Naive thymus-derived CD8-positive, alpha-beta T cell (primary cell): ENCODE measurements at places on chromosomes 3 and 15.

- DNase-seq, result no peak
These were observed 13.9 kb upstream of the ANPEP start for GRCh38 chr15:89828281-89829145.

DNA sequence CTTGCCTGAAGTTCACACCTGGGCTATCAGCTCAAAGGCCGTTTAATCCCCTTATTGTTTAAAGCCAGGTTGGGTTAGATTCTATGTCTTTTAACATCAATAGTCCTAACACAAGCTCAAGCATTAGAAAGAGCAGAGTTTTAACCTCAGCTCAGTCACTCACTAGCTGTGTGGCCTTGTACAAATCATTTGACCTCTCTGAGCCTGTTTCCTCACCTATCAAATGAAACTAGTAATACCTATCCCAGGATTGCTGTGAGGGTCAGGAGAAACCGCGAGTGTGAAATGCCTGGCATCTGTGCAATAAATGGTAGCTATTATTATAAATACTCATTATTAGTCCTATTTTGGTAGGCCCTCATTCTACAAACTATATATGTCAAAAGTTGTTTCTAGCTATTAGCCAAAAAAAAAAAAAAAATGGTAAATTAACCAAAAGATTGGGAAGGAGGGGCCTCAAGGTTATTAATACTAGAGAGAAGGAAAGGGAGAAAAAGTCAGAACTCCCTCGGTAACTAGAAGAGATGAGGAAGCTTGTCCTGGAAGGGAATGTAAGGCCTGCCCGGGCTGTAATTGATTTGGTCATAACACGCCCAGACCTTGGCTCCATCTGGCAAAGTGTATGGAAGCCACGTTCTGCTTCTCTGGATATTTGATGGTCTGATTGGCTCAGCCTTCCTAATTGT is 510.5 kb upstream of the PROK2 start:
- DNase-seq, result no peak

DNA sequence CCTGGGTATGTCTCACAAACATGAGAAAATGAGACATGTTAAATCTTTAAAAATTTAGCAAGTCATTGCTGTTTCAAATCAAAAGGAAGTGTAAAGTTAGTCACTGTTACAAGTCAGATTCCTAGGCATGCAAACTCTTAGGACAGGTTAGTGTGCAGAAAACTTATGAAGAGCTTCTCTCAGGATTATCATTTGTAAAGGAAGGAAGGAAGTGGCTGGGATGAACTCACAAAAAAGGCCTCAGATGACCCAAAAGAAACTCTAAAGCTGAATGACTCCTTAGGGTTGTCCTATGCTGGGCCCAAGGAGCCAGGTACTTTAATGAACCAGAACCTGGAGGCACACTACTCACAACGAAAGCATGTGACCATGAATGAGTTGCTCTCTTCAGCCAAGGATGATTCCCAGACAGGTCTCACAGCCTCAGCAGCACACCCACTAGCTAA is 25.0 kb downstream of the MSL2 start:
- no peak for DNase-seq

GRCh38 chr3:43892061-43892460 is 201.3 kb downstream of the ABHD5 start:
- no peak for DNase-seq

GRCh38 chr3:52512105-52512504 is 17.0 kb downstream of the STAB1 start:
- DNase-seq, result no peak

GRCh38 chr15:73493922-73494321 is 51.0 kb downstream of the REC114 start:
- DNase-seq, result no peak

DNA sequence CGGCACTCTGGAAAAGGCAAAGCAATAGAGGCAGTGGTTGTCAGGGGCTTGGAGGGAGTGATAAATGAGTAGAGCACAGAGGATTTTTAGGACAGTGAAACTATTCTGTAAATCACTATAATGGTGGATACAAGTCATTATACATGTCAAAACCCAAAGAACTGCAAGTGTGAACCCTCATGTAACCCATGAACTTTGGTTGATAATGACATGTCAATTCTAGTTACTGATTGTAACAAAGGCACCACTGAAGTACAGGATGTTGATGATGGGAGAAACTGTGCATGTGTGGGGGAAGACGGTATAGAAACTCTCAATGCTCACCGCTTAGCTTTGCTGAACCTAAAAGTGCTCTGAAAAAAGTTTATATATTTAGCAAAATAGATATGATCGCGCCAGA is 36.0 kb downstream of the BTLA start:
- no peak for DNase-seq

DNA sequence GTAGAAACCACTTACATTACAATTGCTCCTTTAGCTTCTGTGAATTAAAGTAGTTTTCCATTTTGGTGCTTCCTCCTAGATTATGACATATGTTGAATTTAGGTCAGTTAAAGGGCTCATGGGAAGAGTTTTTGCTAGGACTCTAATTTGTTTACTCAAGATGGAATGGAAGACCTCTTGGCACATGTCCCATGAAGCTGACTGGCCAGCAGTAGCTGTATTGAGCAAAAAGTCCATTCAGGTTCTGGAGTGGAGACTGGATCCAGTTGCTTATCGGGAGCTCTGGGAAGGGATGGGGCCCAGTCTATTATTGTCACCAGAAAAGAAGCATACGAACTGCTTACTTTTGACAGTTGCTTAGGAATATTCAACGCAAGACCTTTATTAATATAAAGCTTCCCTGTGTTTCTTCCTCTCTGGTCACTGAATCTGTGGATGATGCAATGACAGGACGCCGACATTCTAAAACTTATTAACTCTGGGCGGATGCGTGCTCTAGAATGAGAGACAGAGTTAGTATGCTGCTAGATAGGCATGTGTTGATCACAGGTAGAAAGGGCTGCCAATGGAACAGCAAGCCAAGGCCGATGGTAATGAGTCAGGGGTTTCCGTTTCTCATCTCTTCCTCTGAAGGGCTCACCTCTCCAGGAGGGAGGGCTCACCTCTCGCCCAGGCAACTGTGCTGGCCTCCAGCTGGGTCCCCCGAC is 155.8 kb downstream of the NR1D2 start:
- no peak for DNase-seq

DNA sequence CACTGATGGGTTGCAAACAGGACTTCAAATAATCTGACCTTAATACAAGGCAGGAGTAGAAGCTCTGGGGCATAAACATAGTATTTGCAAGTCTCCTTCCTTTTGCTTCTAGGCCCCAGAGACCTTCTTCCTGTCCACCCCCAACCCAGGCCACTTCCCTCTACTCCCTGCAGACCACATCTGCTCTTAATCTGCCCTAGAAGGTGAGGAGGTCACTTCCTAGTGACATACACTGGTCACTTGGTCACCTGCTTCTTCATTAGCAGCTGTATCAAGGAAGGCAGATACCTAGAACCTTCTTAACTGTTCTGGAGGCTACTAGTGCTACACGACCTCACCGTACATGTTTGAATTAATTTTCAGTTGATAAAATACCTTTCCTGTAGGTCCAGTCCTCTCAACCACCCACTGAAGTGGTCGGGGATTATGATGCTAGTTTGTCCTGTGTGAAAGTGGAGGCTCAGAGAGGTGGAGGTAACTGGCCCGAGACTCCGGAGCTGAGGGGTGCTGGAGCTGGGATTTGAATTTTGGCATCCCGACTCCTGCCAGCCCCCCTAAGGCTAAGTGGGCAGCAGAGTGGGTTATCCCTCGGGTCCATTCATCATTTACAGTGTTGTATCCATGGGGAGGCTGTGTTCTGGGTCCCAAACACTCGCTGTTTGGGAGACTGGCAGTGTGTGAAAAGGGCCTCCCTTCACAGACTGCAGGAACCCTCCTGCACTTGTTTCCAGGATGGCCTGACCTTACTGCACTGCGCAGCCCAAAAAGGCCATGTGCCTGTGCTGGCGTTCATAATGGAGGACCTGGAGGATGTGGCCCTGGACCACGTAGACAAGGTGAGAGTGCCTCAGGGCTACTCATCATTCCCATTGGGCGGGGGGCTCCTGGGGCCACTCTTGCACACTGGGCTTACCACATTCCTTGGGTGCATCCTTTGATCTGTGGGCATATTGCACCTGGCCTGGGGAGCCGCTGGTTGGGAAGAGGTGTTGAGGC is 13.9 kb downstream of the ANKDD1A start:
- no peak for DNase-seq

DNA sequence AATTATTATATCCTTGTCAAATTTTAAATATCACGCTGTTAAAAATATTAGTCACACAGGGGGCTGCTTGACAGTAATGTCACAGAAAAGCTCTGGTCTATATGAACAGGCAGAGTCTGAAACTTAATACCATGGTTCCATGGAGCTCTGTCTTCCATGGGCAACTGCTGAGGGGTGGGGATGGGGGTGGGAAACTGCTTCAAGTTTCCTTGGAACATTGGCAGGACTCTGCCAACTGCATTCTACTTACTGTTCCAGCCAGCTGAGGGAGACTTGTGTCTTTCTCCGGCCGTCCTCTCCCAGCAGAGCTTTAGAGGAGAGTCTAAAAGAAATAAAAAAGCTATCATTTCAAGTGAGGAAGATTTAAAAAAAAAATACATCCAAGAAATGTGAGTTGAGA is 348.7 kb downstream of the ZIC1 start:
- DNase-seq, result no peak

DNA sequence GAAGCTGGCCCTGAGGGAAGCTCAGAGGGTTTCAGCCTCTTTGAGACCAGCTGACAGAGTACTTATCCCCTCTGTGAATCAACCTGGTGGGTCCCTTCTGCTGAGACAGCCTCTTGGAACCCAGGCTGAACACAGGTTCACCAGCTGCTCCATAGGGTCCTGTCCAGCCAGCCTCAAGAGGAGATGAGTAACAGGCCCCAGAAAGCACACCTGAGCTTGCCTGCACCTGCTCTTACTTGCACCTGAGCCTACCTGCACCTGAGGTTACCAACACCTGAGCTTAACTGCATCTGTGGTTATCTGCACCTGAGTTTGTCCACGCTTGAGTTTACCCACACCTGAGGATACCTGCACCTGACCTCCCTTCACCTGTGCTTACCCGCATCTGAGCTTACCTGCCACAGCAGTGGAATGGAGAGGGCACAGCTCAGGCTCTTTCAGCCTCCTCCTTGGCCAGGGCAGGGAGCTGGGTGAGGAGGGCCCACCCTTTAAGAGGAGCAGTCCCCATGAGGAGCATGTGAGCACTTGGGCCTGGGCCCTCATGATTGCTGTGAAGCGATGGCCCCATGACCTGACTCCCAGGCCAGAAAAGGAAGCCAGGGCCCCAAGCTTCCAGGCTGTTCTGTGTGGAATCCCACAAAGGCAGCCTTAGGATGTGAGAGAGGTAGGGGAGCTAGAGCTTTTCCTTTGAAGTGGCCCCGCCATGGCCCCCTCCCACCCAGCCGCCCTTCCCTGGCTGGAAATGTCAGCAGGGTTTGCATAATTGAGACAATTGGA is at the start of gene TRPM1:
Gene TRPM1, minus strand, starts transcription at position 464 of the 777 bp plus-strand sequence. CDS start 20,370 bp downstream, outside the sequence.
- DNase-seq, result no peak

GRCh38 chr3:36817806-36818533 is 53.6 kb upstream of the DCLK3 start:
- no peak for DNase-seq

GRCh38 chr15:62637574-62637897 is 405.0 kb upstream of the TPM1 start:
- DNase-seq, result no peak

GRCh38 chr3:130901463-130902204 is 7.8 kb downstream of the ATP2C1 start:
- DNase-seq, result no peak

- DNase-seq, result no peak
These were observed 210.5 kb downstream of the DTWD1 start for GRCh38 chr15:49831206-49831965.

DNA sequence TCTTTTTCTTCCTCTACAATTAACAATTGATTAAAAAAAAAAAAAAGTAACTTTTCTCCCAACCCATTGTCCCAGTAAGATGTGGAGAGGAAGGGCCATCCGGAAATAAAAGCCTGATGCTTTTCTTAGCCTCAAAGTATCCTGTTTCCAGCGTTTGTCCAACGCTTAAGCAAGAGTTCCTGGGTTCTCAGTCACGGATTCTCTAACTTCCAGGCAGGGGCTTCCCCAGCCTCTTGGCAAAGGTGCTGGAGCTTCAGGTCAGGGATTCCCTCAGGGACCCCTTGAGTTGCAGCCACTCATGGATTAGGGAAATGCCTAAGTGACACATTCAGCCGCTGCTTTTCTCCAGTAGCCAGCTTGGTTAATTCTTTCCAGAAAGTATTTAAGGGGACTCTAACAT is 22.3 kb upstream of the C2CD4B start:
- DNase-seq, result no peak

DNA sequence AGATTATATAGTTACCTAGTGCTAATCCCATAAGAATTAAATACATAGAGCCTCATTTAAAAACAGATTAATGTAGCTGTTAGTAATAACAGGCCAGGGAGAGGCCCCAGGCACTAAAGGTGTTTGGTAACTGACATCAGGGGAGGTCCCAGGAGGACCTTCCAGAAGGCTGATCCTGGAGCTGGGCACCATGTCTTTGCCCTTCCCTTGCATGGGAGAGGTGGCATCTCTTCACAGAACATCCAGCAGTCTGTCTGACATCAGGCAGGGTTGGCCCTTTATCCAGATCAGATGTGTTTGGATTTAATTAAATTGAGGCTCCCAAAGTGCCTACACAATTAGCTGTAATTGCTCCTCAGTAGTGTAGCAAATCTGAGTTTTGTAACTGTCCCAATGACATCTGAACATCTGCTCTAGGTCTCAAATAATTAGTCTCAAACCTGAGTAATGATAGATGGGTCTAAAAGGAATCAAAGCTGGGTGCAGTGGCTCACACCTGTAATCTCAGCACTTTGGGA is 53.0 kb downstream of the RLBP1 start:
- no peak for DNase-seq

DNA sequence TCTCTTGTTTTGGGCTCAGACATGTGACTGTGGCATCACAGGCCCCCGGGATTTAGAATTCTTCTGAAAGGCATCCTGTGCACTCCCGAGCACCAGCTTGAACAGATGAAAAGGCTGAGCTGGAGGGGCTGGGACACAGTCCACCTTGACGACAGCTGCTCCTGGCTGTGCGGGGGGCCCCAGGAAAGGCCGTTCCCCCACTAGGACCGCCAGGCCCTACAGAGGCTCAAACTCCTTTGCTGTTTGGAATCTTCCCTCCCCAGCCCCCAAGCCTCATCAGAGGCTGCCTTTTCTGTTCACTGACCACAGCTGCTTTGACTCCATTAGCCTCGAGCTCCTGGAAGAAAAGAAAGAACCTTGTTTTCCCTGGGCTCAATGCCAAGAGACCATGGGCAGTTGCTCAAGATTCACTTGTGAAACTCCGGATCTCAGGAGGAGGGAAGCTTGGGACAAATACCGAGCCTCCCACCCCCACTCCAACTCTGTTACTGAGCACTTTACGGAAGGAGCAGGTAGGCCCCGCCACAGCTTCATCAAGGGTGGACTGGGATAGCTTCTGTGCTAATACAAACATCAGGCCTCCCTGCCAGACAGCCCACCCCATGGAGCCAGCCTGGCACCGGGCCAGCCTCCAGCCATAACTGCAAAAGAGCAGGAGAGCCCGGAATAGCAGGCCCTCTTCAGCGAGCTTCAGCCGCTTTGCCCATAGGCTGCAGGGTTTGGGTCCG is 15.7 kb downstream of the CIDEC start:
- DNase-seq, result no peak

DNA sequence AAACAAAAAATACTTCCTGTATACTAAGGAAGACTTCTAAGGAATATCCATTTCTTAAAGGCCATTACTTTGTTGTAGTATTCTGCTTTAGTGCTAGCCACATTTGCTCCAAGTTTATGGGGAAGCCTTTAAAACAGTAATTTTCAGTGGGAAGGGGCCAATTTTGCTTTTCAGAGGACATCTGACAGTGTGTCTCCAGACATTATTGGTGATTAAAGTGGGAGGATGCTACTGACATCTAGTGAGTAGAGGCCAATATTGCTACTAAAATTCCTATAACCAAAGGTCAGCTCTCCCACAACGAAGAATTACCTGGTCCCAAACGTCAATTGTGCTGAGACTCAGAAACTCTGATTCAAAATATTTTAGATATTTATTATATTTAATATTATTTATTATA is 24.8 kb downstream of the SLC28A2 start:
- DNase-seq, result no peak
